Stimulated activated CD8-positive, alpha-beta memory T cell treated with anti-CD3 and anti-CD28 coated beads, Interleukin-2, amount 100 ng/mL, for 48 hours (primary cell): ENCODE measurements at places on chromosomes 7 and 10.

DNA sequence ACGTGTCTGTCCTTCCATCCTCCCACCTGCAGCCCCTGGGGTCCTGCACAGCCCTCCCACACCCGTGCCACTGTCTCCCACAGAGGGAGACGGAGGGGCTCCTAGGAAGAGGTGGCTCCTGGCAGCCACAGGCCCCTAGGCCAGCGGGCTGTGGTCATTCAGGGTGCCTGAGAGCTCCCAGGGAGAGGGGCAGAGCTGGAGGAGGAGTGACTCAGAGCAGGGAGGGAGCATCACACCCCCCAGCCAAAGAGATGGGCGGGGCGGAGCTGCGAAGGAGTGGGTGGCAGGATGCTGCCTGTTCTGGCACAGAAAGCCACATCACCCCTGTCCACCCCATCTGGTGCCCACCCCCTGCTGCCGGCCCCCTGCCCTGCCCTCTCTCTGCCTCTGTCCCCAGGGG, 50.5 kb downstream of the STK32C start:
- peak; percentile 37 for DNase-seq

DNA sequence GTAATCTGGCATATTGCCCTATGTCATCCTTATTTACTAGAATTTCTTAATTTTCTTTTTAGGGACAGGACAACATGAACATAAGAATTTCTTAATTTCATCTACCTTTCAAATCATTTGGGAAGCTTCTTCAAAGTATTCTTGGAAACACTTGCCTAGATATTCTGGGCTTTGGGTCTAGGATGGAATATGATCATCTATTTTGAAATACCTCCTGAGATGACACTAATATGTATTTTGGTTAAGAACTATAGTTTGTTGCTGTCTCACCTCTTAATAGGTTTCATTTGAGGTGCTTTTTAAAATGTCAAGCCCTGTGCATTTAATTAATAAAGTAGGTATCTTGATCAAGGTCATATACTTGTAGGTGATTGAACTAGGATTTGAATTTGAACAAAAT, 49.1 kb downstream of the SEPTIN7 start:
- no peak for DNase-seq

DNA sequence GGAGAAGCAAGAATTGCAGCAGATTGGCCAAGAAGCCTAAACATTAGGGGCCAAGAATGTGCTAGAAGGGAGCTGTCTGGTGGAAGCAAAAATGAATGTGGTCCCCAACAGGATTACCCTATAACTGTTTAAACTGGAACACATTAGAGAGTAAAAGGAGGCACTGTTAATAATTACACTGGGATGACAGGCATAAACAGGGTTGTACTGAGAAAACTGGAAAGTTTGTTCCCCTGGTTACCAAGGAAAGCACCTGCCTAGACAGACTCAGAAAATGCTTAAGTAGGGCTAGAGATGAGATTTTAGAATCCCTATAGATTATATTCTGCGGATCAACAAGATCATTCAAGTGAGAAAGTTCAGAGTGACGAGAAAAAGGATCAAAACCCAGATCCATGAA, 100.8 kb downstream of the CTTNBP2 start:
- DNase-seq = no peak

DNA sequence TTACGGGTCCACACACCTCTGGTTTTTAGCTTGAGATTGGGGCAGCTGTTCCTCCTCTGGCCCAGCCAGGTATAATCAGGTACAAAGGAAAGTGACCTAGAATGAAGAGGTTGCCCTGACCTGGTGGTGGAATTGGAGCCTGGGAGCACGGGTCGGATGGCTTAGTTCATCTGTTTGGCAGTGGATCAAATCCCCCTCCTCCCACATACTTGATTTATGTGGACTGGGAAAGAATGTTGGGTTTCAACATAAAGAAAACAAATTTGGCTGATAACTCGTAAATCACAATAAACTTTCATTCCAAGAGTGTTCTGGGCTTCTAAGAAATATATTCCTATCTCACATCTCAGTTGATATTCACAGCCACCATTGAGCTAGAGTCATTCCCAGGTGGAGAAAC, 186.8 kb downstream of the CUX1 start:
- no peak for DNase-seq

DNA sequence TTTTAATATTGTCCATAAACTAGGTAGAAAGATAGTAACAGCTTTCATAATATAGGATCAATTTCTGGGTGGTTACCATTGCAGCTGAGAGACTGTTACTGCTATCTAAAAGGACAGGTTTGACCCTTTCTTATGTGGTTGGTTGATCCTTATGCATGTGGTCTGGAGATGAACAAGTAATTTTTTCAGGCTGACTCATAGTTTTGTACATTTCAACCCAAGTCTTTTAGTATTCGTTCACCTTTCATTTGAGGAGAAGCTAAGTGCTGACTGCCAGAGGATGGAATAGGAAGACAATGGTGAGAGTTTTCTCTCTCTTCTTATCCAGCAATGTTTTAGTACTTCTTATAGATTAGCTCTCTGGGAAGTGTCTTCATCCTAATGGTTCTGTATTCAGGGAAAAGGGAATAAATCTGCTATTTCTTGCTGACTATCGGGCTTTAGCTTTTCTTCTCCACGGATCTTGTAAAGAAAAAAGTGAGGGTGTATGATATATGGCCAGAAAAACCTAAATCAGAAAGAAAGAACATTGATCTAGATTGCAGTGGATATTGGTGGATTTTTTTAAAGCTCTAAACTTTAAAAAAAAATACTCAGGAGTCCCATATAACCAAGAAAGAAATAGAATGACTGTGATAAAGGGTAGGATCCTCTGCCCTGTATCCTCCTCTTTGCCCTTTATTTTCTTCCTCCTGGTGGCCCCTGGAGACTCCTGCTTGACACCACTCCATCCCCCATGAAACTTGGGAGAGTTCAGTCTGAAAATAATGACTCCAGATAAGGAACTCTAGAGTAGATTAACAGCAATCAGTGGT, 88.0 kb downstream of the CPED1 start:
- no peak for DNase-seq

- DNase-seq = no peak
Observed at GRCh38 chr7:140081774-140082425, 19.1 kb upstream of the PARP12 start.

GRCh38 chr10:78427497-78428031, 393.9 kb downstream of the RPS24 start:
- no peak for DNase-seq

- no peak for DNase-seq
Observed at GRCh38 chr10:99852481-99853213, 70.2 kb downstream of the ABCC2 start.

GRCh38 chr7:10939237-10939910, 34.3 kb upstream of the PHF14 start:
- peak; percentile 5 for DNase-seq

DNA sequence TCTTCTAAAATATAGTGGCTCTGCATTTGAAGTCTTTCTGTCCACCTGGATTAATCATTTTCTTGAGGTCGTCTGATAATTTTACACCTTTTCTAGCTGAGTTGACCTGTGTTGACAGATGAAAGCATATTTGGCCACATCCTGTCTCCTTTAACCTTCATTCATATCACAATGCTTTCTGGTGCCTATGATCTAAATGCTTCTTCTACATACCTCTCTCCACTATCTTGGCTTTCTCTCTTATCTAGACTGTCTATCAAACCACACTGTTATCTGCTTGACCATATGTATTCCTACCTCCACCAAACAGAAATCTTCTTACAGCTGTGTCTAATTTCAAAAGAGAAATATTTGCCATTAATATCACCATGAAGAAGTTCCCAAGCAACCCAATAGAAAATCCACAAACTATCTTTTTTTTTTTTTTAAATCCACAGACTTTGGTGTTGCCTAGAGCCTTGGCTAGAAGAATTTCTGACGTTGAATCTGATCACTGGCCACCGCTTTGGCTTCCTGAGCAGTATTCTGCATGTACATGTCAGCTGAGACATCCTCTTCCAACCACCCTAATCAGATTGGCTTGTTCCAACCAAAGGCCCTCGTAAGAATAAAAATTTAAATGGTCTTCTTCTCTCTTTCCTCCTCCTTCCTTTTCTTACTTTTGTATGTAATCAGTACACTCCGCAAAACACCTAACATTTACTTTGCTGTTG, 66.3 kb upstream of the SP4 start:
- no peak for DNase-seq

DNA sequence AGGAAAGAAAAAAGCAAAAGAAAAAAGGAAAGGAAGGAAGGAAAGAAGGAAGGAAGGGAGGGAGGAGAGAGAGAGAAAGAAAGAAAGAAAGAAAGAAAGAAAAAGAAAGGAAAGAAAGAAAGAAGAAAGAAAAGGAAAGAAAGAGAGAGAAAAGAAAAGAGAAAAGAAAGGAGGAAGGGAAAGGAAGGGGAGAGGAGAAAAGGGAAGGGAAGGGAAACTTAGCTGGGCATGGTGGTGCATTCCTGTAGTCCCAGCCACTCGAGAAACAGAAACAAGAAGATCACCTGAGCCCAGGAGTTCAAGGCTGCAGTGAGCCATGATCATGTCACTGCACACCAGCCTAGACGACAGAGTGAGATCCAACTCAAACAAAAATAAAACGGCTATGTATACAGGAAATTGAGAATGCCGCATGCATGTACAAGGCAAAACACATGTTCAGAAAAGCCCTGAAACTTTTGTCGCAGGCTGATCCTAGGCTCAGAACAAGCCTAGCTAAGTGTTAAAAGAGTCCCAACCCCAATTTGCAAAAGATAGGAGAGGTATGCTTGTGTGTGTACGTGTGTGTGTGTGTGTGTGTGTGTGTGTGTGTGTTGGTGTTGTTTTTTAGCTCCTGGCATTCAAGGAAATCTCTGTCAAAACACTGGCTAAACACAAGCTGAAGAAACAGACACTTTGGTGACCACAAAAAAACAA, 6.6 kb upstream of the NPC1L1 start:
- no peak for DNase-seq

DNA sequence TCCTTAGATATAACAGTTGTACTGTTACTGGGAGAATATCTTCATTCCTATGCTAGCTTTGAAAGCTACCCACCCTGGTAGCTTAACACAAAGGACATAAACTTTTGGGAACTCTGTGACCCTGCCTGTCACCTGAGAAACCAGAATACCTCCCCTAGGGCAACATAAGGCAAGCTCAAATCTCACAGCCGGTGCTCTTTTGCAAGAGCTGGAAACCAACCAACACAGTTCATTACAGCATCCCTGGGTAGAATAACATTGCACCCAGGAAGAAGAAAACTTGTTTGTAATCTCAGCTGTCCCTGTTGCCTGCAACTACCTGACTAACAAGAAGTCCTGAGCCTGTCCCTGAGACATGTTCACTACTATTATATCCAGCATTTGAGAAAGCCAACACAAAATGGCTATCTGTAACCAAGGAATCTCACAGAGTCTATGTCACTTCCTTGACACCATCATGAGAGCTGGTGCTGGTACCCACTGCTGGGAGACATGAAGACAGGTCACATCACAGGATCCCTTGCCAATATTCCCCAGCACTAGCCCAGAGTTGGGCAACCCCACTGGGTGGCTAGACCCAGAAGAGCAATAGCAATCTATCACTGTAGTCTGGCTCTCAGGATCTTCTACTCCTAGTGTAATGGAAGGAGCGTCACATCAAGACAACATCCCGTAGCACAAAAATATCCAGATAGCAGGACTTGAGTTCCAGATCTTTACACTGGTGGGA, 31.3 kb downstream of the AKR1C3 start:
- no peak for DNase-seq

- DNase-seq = no peak
Observed at GRCh38 chr7:24591152-24591551, 17.9 kb downstream of the PALS2 start.

- DNase-seq = no peak
Observed at GRCh38 chr7:102287981-102288278, 1.3 kb downstream of the SH2B2 start.

DNA sequence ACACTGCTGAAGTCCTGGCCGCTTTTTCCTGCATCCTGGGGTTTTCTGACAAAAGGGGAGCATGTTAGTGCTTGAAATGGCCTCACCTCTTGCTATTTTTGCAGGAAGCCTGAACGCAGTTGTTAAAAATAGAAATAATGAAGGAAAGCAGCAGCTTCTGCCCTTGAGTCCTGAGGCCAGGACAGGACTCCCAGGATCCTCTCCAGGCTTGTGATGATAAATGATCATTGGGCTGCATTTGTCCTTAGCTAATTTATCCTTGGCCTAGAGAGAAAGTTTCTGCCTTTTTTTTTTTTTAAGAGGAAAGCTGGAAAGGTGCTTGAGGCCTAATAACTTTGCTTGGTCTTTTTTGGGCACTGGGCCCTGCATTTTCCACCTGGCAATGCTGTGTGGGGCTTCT, 17.7 kb upstream of the FAM20C start:
- no peak for DNase-seq

- no peak for DNase-seq
Observed at GRCh38 chr10:122054048-122055025, 65.4 kb downstream of the TACC2 start.

- DNase-seq = no peak
Observed at GRCh38 chr7:23284871-23285270, 14.3 kb upstream of the MALSU1 start.

- DNase-seq = no peak
Observed at GRCh38 chr10:102815790-102816549, 21.2 kb downstream of the CYP17A1 start.

DNA sequence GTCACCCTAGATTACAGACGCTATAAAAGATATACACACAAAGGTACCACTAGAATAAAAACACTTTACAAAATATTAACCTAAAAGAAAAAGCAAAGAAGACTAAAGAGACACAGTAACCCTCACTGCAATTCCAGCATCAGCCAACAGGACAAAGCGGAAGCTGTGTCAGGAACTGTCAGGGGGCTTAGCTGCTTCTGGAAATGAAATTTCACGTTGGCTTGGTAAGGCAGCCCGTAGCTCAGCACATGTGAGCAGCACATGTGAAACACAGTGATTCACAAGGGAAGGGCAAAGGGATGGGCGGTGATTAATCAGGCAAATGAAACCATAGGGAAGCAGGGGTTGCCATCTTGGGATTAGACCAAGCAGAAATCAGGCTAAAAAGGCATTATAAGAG, 195.4 kb downstream of the MGMT start:
- no peak for DNase-seq

DNA sequence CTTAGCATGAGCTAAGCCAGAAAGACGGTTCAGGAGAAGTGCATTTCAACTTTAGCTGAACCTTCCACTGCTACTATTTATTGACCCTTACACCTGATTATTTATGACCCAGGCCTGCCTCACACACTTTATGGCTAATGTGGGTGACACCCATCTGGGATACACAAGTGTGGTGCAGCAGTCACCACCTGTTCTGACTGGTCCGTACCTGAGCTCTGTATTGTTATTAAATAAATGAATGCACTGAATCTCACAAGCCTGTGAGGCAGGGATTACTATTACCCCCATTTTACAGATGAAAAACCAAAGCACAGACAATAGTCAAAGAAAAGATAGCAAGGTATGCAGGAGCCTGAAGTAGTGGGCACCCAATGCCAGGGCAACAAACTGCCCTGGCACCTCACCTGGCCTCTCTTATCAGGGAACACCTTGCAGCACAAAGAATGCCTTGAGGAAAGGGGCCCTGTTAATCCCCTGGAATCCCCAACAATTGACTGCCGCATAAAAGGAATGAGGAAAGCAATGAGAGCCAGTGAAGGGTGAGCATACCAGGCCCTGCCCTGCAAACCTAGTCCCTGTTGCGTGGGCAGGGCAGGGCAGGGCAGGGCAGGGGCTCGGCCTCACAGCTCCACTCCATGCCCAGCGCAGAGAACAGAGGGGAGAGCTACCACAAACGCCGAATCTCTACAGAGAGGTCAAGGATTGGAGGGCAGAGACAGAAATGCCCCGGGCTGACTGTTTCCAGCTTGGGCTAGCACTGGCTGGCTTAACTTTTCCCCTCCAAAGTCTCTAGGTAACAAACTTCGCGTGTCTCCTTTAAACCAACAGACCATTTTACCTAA, 1.3 kb downstream of the ANXA11 start:
- DNase-seq = no peak

- no peak for DNase-seq
Observed at GRCh38 chr7:18262058-18262457, 233.5 kb upstream of the HDAC9 start.

- no peak for DNase-seq
Observed at GRCh38 chr7:93836116-93836515, 54.4 kb downstream of the TFPI2 start.
